ENCODE measurements at places on chromosomes 13 and 19.

GRCh38 chr13:44407379-44407778 lies 33.8 kb downstream of the SERP2 start:
- no peak for DNase-seq

- no peak for DNase-seq
Measured at GRCh38 chr19:45578861-45579260, 5.7 kb downstream of the OPA3 start.

- DNase-seq: no peak
Measured at GRCh38 chr13:34003656-34004055, 185.7 kb downstream of the RFC3 start.

- no peak for DNase-seq
Measured at GRCh38 chr19:8504919-8505318, 2.5 kb upstream of the PRAM1 start.

DNA sequence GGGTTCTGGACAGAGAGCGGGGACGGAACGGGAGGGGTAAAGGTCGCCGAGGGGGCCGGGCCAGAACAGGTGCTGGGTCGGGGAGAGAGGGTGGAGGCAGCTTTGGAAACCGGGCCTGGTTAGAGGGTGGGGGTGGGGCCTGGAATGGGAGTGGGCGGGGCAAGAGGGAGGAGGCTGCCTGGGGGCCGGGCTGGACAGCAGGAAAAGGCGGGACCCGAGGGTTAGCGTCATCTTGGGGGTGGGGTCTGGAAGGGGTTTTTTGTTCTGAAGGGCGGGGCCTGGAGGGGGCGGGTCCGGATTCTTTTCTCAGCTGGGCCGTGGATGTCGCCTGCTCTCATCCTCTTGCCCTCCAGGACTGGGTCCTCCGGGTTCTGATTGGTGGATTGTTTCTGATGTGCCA lies 4.3 kb upstream of the ZNF813 start:
- DNase-seq: no peak

- DNase-seq: peak; percentile 54
Measured at GRCh38 chr13:41059456-41060081, 1.7 kb upstream of the WBP4 start.

DNA sequence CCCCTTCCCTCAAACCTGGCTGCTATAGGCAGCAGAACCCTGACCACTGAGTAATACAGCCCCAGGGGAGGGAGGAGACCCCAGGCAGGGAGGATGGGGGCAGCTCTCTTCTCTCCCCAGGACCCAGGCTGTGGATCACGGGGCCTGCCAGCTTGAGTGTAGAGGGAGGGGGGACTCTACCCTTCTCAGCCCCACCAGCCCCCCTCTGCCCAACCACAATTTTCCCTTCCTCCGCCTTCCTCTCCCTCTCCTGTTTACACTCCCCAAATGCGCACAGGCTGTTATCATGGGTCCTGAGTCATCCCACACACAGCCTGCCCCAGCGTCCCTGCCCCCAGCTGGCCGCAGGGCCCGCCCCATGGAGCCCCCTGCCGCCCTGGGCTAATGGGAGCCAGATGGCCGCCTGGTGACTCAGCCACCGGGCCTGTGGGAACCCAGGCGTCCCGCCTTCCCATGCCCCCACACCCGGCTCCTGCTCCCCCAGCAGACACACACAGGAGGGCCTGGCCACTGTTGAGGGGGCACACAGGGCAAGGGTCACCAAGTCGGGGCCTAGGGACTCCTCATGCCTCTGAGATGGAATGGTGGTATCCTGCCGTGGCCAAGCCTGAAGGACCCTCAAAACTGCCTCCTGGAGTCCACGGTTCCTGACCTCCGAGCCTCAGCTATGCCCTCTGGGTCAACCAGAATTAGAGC lies 13.6 kb downstream of the CCDC97 start:
- DNase-seq: peak; percentile 91

GRCh38 chr19:48896191-48896720 lies 2.3 kb downstream of the TULP2 start:
- peak; percentile 92 for DNase-seq

DNA sequence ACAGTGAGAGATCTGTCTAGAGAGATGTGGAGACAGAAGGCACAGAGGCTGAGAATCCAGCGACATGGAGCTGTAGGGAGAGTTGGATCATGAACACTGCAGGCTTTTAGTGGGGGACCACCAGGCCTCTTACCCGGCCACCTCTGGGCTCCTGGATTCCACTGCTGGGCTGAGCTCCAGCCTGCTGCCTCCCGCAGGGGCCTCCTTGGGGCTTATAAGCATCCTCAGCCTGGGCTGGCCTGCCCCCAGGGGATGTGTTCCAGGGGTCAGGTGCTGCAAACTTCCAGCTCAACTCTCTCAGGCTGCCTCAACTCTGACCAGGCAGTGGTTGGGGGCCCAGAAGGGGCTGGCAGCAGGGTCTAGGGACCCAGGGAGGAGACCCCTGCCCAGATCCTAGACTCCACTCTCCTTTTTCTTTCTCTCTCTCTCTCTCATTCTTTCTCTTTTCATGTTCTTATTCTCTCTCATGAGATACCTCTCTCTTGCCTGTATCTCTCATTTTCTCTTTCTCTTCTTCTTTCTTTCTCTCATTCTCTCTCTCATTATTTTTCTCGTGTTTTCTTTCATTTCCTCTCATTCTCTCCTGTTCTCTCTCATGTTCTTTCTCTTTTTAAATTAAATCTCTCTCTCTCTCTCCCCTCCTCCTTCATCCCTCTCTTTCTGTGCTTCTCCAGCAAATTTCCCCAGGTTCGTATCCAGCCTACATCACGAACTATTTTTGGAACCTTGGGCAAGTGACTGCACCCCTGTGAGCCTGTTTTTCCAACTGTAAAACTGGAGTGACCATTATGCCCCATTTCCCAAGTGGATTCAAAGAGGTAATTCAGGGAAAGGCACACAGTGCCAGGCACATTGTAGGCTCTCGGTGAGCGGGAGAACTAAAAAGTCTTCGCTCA lies at the start of gene KLK4:
TSS of gene KLK4 (minus strand) at position 190 of the 896 bp plus-strand sequence. CDS start 657 bp downstream, outside the sequence.
- DNase-seq: no peak

DNA sequence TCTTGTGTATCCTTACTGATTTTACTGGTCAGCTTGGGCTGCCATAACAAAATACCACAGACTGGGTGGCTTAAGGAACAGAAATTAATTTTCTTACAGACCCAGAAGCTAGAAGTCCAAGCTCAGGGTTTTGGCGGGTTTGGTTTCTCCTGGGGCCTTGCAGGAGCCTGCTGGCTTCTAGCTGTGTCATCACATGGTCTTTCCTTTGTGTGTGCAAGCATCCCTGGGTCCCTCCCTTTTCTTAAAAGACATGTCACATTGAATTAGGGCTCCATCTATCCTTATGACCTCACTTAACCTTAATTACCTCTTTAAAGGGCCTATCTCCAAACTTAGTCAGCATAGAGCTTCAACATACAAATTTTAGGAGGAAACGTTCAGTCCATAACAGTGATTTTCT lies 23.4 kb downstream of the UBAC2 start:
- DNase-seq: no peak

- DNase-seq: no peak
Measured at GRCh38 chr19:34278783-34279182, 24.4 kb downstream of the GARRE1 start.

DNA sequence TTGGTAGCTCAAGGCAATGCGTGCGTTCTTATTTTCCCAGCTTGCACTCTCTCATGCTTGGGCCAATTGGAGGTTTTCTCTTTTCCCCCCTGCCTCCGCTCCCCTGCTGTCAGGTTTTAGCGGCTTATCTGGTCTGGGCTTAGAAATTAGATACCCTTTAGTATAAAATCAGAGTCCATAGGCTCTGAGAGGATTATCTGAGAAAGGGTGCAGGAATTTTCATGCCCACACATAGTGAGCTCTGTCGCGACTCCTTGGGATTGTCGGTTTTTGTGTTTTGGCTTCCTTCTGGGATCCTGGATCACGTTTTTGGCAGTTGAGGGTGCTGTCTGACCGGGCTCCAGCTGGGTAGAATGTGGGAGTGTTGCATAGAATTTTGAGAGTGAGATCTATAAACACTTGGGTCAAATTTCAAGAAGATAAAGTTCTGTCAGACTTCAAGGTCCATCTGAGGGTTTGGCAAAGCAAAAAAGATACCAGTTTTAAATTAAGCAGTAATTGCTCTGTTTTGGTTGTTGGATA lies 12.4 kb downstream of the CHAF1A start:
- DNase-seq: no peak

- DNase-seq: peak; percentile 56
Measured at GRCh38 chr13:27960362-27961226, 8.5 kb downstream of the CDX2 start.

- no peak for DNase-seq
Measured at GRCh38 chr13:76969488-76970365, 21.4 kb downstream of the ACOD1 start.

- DNase-seq: no peak
Measured at GRCh38 chr13:81031996-81032395, 691.1 kb upstream of the SPRY2 start.

DNA sequence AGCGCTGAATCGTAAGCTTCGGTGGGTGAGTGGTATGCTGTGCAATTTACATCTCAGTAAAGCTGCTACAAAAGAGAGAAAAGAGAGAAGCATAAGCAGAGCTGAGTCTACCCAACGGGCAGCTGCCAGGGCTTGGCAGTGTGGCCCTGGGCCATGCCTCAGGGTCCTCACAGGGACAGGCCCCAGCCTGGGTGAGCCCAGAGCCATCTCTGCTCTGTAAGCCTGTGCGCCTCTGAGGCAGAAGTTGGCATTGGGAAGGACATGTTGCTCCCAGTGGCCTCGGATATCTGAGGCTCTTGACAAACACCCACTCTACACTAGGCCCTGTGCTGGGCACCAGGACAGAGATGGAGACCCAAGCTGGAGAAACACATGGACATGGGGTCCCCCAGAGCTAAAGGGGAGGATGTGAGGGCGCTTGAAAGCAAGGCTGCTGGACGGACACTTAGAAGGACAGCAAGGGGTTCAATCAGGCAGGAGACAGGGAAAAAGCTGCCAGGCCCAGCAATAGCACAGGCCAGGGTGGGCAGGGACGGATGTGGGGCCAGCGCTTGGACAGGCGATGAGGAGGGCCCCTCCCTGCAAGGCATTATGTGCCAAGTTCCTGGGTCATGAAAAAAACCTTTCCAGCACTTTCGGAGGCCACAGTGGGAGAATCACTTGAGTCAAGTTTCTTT lies 14.7 kb downstream of the PPP6R1 start:
- no peak for DNase-seq

- DNase-seq: no peak
Measured at GRCh38 chr19:9945319-9945966, 9.1 kb upstream of the OLFM2 start.

DNA sequence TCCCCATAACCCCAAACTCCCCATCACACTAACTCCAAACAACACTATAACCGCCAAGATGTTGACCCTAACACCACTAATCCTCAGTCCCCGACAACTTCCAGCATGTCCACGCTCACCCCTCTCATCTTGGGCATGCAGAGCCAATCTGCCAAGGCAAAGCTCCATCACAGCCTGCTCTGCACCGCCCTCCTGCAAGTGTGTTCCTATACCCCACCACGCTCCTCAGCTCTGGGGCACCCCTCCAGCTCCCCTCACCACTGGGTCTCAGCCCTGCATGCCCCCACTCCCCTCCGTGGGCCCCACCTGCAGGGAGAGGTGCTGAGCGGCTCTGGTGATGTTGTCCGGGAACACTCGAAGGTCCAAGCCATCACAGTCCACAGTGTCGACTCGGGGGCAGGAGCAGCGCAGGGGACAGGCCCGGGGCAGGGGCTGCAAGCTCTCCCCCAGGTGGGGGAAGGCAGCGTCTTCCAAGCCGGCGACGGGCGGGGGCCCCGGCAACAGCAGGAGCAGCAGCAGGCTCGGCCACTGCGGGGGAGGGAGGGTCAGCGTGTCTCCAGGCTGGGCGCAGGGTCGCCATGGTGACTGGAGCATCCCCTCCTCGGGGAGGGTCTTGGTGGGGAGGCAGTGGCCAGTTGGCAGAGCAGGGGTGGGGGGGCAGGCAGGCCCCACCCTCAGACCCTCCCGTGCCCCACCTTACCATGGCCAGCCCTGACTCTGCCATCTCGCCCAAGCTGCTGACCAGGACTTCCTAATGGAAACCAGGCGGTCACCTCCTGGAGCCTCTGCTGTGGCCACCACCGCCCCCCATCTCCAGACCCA lies 527 bp downstream of the PODNL1 start:
- no peak for DNase-seq

DNA sequence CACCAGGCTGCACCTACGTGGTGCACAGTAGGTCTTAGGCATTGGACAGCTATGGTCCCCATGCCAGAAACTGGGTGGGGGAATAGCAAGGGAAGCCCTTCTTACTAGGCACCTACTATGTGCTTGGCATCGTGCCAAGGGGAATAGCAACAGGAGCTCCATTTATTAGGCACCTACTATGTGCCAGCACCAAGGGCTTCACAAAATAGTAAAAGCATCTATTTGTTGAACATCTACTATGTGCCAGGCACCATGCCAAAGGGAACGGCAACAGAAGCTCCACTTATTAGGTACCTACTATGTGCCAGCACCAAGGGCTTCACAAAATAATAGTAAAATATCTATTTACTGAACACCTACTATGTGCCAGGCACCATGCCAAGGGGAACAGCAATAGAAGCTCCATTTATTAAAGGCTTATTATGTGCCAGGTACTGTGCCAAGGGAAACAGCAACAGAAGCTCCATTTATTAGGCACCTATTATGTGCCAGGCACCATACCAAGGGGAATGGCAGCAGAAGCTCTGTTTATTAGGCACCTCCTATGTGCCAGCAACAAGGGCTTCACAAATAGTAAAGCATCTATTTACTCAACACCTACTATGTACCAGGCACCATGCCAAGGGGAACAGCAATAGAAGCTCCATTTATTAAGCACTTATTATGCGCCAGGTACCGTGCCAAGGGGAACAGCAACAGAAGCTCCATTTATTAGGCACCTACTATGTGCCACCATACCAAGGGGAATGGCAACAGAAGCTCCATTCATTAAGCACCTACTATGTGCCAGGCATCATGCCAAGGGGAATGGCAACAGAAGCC lies 108.5 kb downstream of the PTPRS start:
- no peak for DNase-seq

- no peak for DNase-seq
Measured at GRCh38 chr13:21538753-21539152, 65.2 kb downstream of the MICU2 start.

GRCh38 chr19:5851302-5851701 lies at the start of gene FUT3:
Gene FUT3, minus strand, starts transcription at chr19:5851449.
- no peak for DNase-seq

DNA sequence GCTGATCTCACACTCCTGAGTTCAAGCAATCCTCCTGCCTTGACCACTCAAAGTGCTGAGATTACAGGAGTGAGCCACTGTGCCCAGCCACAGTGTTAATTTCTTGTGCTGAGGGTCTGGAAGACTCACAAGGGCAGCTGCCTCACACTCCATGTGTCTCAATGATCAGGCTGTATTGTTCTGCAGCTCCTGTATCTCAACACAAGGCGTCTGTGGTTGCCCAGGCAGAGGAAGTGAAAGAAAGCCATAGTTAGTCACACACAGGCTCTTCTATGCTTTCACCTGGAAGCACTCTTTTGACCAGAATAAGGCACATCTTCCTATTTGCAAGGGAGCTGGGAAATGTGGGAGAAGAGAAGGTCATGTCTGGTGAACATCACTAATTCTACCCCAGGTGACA lies 107.3 kb upstream of the ZNF507 start:
- DNase-seq: no peak

GRCh38 chr19:19276851-19277250 lies 3.8 kb upstream of the TM6SF2 start:
- DNase-seq: no peak
